Stimulated activated CD4-positive, alpha-beta T cell treated with anti-CD3 and anti-CD28 coated beads, Interleukin-12 subunit alpha, Interleukin-12 subunit beta, amount 100 ng/mL, for 24 hours (primary cell): ENCODE measurements at places on chromosomes 5 and 9.
A peak's percentile ranks its signal among the peaks of the same experiment; 100 is the strongest.

- DNase-seq = no peak
Observed at GRCh38 chr9:16824545-16825330, 45.7 kb downstream of the BNC2 start.

DNA sequence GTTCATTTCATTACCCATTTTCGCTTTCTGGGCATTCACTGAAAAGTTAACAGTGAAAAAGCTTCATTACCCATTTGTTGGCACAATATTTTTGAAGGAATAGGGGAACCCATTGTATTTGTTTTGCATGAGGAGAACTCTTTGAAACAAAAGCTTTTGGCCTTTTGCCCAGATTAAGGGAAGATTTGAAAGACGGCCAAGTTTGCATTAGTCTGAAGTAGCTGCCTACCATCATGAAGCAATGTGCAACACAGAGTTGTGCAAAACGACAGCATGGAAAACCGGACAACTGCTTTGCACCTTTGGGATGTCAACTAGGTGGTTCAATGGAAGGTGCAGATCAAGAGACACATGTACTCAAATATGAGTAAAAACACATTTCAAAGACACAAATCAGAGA lies 84.9 kb downstream of the TRPM3 start:
- DNase-seq = no peak

- no peak for DNase-seq
Observed at GRCh38 chr5:179381691-179382090, 36.4 kb upstream of the ADAMTS2 start.

DNA sequence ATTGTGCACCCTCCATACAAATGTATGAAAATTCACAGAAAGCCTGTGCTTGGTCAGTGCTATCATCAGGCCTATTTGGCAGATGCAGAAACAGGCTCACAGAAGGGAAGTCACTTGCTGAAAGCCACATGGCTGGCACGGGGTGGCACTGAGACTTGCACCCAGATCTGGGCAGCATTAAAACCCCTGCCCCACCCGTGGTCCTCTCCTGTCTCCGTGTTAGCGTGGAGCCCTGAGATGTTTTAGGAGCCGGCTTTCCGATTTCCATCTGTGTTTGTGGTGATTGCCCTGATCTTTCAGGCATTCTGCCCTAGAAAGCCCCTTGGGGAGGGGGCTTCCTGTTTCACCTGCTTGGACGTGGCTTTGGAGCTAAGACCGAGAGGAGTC lies 102.2 kb upstream of the IER5L start:
- no peak for DNase-seq

- DNase-seq = no peak
Observed at GRCh38 chr9:82242285-82242963, 253.9 kb downstream of the SPATA31D1 start.

GRCh38 chr5:120538644-120539043 lies 74.5 kb downstream of the PRR16 start:
- no peak for DNase-seq

DNA sequence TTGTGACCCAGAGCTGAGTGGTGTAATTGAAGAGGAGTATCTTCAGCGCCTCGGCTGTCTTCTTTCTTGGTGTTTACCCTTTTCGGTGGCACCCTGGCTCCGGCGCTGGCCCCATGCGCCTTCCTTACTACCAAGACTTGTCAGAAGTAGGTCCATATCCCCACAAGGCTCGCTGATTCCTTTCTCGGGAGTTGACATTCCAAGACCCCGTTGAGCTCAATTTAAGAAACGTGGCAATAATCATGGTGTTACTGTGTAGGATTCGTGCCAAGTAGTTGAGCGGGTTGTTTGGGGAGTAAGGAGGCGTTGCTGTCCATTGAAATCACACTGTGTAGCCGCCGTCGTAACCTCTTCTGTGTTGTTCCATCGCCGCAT lies 795 bp downstream of the NDUFAF2 start:
- DNase-seq = peak; percentile 28

DNA sequence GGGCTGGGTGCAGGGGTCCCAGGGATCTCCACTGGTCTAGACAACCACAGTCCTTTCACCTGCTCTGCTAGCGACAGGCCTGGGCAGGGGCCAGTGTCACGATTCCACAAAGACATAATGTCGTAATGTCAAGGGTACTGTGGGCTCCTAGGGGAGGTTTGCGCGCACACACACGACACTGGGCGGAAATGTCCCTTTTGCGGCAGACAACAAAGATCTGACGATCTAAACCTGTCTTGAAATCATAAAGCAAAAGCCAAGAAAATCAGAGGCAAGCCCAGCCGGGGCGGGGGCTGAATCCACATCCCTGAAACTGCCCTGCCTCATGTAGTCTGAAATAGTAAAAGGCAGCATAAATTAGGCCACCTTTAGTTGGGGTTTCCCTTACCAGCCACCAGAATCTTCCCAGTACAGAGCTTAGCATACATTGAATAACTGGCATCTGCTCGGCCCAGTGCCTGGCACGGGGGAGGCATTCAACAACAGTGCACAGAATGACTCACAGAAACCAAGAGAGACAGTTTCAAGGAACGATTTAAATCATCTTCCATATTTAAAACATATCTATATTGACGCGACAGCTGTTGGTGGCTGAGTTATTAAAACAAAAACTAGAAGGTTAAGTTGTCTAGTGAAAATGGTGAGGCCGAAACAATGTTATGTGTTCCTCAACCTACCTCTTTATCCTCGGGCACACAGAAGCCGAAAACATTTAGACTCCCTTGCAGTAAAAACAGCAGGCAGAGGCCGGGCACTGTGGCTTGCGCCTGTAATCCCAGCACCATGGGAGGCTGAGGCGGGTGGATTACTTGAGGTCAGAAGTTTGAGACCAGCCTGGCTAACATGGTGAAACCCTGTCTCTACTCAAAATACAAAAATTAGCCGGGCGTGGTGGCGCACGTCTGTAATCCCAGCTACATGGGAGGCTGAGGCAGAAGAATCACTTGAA lies 151.0 kb downstream of the MYO10 start:
- DNase-seq = peak; percentile 17

DNA sequence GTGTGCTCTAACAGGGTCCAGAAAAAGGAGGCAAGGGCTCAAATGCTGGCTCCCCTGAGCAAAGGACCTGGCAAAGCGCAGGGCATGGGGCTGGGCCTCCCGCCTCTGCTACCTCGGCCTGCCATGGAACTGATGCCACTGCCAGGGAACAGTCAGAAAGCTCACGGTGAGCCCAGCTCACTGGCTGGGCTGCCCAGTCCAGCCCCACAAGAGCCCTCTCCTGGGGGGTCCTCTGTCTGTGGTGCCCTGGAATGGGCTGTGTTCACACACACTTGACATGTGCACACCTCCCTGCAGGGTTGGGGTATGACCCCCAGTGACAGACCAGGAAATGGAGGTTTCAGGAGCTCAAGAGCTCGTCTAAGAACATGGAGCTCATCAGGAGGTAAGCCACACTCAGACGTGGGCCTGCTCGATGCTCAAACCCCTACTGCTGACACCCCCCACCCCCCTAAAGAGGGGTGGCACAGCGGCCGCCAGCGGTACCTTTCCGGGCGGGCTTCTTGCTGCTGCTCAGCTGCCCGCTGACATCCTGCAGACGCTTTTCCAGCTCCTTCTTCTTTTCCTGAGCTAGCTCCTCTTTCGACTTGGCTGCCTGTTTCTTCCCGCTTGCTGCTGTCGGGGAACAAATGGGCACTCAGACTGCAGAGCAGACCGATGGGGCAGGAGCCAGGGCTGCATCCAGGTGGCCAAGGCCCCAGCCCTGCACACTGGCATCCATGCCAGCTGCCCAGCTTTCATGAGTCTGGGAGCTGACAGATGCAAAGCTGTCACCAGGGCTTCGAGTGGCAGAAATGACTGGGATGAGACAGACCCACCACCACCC lies 9.1 kb downstream of the BRD3OS start:
- no peak for DNase-seq

DNA sequence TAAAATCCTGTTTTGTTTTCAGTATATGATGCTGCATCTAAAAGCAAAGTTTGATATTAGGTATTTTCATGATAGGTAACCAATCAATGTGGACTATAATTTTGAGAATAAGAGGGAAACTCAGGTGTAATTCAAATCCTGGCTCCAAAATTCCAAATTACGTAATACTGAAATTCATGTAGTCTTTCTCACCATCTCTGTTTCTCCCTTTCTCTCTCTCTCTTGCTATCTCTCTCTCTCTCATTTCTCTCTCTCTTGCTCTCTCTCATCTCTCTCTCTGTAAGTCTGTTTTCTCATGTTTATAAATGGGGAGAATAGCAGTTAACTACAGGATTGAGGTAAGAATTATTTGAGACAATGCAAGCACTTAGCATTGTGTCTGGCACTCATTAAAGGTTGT lies 401.1 kb upstream of the TLE4 start:
- DNase-seq = no peak

GRCh38 chr5:169652057-169652456 lies 15.0 kb downstream of the DOCK2 start:
- no peak for DNase-seq

DNA sequence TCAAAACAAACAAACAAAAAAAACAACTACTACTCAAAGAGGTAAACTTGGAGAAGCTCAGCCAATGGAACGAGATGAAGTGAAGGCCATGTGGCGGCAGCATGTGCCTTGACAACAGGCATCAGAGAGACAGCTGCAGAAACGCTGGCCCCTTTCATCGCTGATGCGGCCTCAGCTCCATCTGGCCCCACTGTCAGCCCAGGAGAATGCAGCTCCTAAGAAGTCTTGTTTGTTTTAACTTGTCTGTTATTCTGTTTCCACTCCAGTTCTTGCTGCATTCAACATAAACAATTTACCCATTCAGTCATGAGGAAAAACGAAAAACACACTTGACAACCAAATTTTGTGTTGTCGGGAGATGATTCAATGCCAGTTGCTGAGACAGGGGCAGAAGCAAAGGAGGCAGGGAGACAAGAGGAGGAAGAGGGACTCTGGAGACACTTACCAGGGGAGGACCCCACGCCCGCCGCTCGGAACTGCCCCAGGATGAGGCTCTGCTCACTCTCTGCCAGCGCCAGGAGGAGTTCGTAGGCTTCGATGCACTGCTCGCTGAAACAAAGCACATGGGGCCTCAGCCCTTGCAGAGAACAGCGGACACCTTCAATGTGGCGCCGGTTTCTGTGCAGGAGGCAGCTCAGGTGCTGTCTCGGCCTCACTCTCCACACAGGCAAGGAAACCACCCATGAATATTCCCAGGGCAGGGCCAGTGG lies 91.2 kb downstream of the DCP2 start:
- no peak for DNase-seq

DNA sequence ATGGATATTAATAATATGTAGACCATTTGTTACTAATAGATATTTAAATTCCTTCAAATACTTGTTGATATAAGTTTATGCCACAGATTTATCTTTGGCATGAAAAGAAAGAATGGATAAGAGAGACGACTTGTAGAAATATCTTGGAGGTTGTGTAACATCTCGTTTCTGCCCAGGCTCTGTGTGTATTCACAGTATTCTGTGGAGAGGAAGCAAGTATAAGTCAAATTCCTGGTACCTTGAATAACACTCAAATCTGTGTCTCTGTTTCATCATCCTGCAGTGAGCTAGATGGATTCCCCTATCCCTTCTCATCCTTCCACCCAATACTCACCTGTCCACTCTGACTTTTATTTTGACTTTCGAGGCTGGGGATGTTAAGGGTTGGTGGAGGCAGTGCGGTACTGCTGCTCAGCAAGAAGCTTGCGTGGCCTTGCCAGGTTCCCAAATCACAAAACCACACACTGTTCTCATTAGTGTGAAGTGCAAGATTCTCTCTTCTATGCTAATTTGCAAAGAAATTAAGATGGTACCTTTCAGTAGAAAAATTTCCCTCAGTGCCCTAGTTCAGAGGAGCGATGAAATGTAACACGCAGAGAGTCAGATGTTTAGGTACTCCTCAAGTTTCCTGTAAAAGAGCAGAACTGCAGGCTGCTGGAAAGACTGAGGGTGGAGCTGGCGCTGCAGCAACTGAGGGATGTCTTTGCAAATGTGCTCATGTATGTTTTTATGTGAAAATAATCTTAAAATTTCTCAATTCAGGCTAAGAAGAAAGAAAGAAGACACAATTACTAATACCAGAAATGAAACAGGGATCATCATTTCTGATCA lies 42.6 kb upstream of the ANKRD18A start:
- DNase-seq = no peak

DNA sequence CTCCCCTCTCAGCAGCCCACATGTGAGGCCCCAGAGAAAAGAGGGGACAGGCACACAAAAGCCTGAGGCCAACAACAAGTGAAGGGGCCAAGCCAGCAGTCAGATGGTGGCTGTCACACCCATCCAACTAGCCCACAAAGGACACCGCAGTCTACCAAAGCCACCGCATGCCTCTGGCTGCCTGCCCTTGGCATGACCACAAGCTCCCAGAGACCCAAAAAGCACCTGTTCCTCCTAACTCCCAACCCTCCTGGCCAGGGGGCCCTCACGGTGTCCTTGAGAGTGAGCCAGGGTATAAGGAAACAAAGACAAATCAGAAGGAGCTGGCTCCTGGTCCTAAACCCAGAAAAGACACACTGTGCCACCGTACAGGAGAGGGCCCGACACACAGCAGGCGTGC lies 77.8 kb upstream of the LRRTM2 start:
- no peak for DNase-seq

DNA sequence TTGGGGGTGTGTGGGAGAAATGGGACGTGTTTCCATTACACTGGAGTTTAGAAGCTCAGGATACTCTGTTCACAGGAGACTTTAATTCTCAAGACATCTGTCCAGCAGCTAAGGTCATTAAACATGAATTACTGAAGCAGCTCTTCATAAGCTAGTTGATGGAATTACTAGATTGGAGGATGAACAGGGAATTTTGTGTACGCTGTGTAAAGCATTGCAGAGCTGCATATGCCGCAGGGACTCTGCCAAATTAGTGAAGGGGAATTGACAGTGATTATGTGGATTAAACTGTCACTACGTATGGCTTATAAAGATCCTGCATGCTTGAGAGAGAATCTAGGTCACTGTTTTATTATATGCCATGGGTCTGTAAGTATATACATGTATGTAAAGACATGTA lies 177.5 kb upstream of the TBC1D2 start:
- no peak for DNase-seq

DNA sequence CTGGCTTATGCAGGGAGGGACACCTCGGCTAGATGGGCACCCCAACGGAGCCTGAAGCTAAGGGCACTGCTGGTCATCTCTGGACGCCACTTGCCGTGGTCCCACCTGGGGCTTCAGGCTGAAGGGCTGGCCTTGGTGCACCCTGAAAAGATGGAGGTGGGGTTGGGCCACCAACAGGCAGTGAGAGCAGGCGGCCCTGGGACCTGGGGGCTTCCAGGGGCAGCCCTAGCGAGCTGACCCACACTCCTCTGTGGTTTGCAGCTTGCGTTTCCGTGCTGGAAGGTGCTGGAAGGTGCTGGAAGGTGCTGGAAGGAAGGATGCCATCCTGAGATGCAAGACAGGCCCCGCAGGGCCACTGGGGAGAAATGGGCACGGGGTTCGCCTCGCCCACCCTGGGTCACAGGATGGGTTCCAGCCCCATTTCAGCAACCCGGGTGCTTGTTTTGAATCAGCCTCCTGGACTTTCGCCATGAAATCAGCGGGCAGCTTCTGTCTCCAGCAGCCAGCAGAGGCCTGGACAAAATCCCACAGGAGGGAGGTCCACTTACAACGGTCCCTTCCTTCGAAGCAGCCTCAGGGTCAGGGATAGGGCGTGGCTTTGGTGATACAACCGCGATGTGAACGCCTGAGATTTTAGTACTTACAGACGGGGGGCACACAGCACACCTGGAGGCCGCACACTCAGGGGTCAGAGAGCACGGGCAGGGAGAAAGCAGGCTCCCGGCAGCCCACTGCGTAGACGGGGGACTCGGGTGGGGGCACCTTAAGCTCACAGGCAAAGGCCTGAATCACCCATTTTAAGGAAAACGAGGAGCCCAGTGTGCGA lies 303.1 kb upstream of the IRX4 start:
- DNase-seq = no peak
